HS-27A (cell line): ENCODE measurements at places on chromosomes 3 and 15.
A peak's percentile ranks its signal among the peaks of the same experiment; 100 is the strongest.

- DNase-seq, result no peak
Measured at GRCh38 chr3:26827169-26827568, 204.6 kb downstream of the LRRC3B start.

DNA sequence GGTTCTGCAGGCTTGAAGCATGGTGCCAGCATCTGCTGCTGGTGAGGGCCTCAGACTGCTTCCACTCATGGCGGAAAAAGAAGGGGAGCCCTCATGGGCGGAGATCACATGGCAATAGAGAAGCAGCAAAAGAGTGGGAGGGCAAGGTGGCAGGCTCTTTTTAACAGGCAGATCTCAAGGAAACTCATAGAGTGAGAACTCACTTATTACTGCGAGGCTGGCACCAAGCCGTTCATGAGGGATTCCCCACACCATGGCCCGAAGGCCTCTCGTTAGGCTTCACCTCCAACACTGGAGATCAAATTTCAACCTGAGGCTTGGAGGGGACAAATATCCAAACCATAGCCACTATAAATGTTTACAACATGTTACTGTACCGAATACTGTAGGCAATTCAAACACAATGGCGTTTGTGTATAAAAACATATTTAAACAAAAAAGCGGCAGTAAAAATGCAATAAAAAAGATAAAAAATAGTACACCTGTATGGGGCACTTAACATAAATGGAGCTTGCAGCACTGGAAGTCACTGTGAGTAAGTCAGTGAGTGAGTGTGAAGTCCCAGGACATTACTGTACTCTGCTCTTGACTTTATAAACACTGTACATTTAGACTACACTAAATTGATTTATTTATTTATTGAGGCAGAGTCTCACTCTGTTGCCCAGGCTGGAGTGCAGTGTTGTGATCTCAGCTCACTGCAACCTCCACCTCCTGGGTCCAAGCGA is 18.8 kb upstream of the MOBP start:
- DNase-seq, result no peak

DNA sequence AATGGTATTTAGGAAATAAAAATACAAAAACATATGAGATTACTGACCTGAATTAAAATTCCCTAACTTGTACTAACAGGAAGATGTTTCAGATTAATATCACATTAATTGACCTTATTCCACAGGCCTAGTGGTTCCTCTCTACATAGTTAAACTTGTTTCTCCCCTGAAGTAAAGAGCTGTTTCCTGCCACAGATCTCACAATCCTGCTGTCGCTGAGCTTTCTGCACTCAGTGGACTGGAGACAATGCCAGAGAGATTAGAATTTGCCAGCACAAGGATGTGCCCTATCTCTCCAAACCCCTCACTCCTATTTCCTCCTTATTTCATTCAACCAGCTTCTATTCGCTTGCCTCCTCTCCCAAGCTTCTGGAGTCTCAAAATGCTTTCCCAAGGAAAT is 130.6 kb downstream of the CTNNB1 start:
- DNase-seq, result no peak

DNA sequence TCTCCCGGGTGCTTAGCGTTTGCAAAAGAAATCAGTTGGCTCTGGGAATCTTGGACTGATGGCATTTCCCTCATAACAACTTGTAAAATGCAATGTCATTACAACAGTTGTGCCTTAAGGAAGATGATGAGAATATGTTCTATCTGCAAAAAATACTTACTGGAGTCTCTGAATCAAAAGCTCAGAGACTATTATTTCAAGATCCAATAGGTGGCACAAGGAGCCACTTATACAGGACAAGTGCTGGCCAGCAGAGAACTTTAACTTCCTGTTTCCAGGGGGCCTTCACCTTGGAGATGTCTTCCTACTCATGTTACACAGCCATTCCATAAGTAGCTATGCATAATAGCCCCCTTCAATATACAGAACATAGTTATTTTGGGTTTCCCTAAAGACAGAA is 8.9 kb upstream of the RPS27L start:
- no peak for DNase-seq

- no peak for DNase-seq
Measured at GRCh38 chr3:42601896-42602581, 1.6 kb downstream of the NKTR start.

GRCh38 chr3:139518926-139519842 is 20.4 kb downstream of the RBP1 start:
- DNase-seq, result no peak

GRCh38 chr15:99998661-99999101 is 265.4 kb upstream of the LYSMD4 start:
- no peak for DNase-seq

DNA sequence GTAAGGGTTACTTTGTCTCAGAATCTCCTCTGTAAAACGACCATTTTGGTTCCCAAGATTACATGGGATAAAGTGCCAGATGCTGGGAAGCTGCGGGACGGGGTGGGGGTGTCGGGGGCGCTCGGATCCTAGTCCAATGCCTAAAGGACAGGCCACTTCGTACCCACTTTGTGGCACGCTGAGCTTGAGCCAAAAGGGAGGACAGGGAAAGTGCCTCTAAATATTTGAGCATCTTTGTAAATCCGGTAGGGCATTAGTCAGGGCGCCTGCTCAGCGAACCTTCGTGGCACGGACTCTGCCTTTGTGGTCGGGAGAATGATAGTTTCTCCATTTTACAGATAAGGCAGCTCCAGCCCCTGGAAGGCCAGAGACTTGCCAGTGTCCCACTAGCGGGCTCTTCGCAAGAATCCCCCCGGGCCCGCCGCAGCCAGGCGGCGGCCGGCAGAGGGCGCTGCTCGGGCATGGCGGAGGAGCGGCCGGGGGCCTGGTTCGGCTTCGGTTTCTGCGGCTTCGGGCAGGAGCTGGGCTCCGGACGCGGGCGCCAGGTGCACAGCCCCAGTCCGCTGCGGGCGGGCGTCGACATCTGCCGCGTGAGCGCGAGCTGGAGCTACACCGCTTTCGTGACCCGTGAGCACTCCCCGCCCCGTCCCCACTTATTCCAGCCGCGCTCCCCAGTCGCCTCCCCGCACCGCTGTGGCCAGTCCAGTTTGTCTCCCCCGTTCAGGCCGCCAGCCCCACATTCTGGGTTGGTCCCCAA is 1.8 kb downstream of the RCCD1 start:
- no peak for DNase-seq

DNA sequence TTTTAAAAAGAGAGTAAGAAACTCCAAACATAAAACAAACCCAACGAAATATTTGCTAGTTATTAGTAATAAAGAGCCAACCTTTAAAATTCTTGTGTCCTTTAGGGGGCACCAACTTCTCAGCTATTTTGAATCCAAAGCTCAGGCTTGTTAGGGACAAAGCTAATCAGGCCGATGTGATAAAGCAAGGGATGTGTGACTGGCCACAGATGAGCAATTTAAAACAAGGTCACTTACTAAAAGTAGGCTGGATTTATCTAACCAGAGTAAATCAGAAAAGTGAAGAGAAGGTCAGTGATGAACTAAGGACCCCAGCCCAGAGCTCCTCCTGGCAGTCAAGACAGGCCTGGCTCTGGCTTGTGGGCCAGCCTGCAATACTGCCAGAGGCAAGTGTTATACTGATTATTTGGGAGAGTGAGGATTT is 108.5 kb downstream of the CYP19A1 start:
- no peak for DNase-seq

DNA sequence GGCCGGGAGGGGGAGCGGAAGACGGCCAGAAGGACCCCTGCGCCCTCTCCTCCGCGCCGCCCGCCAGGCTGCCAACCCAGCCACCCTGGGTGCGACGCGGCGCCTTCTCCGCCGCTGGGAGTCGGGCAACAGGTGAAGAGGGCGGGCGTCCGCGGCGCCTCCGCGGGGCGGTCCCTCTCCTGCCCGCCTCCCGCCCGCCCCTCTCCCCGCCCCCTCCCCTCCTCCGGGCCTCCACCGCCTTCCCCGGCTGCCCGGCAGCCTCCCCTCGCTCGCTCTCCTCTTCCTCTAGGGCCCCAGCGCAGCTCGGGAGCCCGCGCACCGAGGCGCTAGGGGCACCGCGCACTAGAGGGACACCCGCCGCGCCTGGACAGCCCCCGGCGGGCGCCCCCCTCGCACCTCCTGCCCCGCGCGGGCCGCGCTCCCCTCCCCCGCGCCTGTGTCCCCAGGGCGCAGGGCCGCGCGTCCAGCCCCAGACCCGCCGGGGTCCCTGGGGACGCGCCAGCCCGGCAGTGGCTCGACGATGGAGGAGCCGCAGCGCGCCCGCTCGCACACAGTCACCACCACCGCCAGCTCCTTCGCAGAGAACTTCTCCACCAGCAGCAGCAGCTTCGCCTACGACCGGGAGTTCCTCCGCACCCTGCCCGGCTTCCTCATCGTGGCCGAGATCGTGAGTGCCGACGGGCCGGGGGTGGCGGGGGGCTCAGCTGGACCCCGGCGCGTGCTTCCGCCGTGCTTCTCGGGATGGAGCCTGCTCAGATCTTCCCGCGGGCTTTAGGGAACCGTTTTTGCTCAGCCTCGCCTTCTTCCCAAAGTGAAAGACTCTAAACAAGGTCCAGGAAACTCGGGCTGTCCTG is at the start of gene CMTM8:
Gene CMTM8 (plus strand): TSS at position 228 of the 854 bp plus-strand sequence. CDS start 293 bp downstream, at position 521.
- no peak for DNase-seq

DNA sequence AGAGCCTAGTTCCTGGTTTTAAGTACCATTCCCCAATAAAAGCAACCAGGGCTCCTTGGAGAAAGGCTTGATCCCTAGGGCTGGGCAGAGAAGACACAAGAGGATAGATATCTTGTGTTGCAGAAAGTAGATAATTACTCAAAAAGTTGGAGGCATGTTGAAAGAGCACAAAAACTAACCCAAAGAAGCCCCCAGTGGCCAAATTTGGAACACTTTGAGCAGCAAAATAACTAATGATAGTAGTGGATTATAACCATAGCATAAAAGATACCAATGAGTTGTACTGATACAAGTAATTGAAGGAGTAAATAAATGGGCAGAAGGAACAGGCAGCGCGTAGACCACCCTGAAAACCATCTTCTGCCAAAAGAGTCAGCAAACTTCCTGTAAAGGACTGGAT is 12.0 kb downstream of the EXOSC7 start:
- DNase-seq, result no peak

DNA sequence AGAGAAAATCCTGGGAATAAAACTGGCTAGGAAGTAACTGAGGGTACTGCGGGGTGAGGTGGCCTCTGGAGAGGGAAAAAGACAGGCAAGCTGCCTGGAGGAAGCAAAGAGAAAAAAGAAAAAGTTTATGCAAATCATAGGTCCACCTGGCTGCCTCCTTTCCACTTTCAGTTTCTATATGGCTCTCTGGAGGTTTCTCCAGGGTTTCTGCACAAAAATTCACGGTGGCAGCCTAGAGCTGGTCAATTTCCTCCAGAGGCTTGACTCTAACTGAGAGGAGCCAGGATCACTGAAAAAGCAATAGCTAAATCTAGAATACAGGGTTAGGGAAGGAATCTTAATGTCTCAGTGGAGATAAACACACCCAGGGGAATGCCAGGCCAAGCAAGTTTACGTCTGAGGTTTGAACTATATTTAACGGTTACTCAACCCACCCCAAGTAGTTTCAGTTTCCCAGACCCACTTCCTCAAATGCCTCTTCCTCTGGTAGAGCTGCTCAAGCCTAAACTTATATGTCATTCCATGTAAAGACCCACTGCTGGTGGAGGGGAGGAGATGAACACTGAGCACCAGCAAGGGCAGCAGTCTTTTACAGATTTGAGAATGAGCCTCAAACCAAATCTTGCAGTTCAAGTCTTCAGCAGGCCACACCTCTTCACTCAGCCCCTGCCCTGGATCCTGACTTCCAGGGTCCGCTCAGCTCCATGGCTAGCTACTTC is 5.7 kb downstream of the LYSMD2 start:
- DNase-seq, result no peak

- DNase-seq, result peak; percentile 62
Measured at GRCh38 chr3:13022348-13023234, 50.6 kb downstream of the IQSEC1 start.

DNA sequence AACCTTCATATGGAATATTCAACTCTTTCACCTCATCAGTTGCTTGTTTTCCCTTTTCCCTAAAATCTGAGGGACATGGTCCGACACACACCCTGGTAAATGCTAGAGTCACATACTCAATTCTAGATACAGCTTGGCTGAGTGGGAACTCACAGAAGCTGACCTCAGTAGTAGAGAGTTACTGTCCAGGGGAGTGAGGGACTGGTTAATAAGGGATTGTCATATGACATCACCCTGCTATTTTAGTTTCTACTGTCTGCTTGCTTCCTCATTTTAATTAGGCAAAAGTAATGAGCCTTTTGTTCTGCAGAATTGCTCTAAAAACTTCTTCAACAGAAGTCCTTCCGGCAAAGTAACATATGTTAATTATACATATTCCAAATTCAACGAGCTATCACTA is 244.5 kb downstream of the ZIC4 start:
- DNase-seq, result no peak

DNA sequence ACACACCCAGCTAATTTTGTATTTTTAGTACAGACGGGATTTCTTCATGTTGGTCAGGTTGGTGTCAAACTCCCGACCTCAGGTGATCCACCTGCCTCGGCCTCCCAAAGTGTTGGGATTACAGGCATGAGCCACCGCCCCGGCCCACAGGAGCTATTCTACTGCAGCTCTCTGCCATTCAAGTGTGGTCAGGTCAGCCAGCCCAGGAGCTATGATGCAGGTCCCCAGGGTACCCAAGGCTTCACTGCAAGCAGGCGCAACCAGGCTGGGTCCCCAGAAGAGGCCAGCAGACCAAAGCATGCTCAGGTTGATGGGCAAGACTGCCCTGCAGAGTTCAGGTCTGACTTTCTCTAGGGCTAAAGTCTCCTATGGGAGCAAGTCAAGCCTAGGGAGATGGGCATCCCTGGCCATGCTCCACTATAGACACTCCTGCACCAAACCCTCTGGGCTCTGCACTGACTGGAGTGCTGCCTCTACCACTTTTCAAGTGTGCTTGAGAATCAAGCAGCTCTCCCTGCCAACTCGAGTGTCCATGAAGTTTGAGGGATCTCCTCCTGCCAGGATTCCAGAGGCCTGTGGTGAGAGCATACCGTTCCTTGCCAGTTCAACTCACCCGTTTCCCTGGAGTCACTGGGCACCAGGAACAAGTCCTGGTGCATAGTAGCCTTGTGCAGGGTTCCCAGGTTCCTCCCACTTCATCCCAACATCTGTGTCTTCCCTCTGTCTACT is 30.9 kb downstream of the MYO9A start:
- DNase-seq, result no peak

- no peak for DNase-seq
Measured at GRCh38 chr15:68706256-68706655, 114.4 kb downstream of the ANP32A start.

DNA sequence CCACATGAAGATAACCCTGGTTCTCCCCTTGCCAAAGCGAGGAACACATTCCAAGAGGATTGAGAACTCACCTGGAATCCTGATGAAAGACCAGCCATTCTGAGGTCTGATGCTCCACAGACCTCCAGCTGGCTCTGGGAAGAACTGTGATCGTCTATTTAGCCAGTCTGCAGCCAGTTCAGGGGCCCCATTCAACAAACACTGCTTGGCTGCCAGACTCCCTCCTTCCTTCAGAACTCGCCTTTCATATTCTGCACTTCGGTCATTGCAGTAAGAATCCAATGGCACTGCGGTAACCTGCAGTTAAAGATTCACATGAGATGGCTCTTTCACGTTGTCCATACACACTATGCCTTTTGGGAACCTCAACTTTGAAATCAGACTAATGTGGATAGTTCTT is 67.6 kb downstream of the CHAC1 start:
- DNase-seq, result no peak
